ENCODE measurements at places on chromosomes 5 and 9.

DNA sequence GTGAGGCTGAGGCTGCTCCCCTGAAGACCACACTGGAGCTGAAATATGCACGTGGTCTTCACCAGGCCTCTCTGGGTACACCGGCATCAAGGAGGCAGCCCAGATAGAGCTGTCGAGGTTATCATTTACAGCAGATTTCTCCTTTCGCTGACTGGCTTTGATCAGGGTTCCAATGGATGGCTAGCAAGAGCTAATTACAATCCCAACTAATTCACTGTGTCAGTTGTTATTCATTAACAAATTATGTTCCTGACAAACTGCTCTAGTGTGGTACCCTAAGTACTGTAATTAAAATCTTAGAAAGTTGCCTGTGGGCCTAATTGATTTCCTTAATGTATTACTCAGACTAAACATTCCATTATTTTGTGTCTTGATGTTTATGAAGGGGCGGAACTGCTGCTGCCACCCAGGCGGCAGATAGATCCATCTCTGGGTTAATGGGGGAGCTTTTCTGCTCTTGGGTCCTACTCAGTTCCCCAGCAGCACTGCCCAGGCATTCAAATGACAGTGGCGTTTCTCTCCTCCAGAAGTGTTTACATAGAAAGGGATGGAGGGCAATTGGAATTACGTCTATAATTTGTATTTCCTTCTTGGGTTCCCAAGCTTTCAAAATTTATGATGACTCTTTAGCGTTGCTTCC, 71.7 kb upstream of the RAD23B start:
- DNase-seq: no peak

GRCh38 chr5:40475561-40475960, 204.2 kb upstream of the PTGER4 start:
- no peak for DNase-seq

- no peak for DNase-seq
Observed at GRCh38 chr9:117825609-117826347, 121.6 kb downstream of the TLR4 start.

- no peak for DNase-seq
Observed at GRCh38 chr5:23330726-23331125, 176.7 kb upstream of the PRDM9 start.

DNA sequence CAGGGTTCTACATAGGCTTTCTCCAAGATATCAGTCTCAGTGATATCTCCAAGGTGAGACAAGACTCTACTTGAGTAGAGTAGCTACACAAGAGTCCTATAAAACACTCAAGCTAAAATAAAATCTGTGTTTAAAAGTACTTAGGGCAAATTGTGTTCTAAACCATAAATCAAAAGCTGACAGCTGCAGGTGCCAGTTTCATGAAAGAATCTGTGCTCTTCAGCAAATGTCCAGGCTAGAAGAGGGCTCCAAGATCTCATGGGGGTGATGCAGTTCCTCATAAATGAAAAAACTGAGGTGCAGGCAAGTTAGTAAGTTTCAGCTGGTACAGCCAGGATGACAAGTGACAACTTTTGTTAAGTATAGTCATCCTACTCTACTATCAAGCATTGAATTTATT, 142.8 kb upstream of the TNPO1 start:
- no peak for DNase-seq

- DNase-seq: no peak
Observed at GRCh38 chr9:99760421-99760820, 61.3 kb upstream of the NR4A3 start.

DNA sequence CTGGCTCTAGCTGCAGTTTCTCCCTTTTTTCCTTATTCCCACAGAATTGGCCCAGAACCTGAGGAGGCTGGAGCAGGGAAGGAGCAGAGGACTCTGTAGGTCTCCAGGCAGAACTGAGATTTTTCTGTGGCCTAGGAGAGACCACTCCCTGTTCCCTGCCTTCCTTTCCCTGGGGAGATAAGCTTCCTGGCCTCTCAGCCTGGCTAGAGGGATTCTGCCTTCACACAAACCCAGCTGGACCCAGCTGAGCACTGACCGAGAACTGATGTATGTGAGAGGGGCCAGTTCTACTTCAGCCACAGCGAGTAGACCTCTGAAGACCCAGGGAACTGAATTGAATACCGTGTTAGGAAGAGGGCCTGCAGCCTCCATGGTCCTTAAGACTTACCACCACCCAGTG, 48.0 kb downstream of the RUSC2 start:
- DNase-seq: no peak

- DNase-seq: no peak
Observed at GRCh38 chr9:35110327-35110761, 5.3 kb downstream of the ATOSB start.

DNA sequence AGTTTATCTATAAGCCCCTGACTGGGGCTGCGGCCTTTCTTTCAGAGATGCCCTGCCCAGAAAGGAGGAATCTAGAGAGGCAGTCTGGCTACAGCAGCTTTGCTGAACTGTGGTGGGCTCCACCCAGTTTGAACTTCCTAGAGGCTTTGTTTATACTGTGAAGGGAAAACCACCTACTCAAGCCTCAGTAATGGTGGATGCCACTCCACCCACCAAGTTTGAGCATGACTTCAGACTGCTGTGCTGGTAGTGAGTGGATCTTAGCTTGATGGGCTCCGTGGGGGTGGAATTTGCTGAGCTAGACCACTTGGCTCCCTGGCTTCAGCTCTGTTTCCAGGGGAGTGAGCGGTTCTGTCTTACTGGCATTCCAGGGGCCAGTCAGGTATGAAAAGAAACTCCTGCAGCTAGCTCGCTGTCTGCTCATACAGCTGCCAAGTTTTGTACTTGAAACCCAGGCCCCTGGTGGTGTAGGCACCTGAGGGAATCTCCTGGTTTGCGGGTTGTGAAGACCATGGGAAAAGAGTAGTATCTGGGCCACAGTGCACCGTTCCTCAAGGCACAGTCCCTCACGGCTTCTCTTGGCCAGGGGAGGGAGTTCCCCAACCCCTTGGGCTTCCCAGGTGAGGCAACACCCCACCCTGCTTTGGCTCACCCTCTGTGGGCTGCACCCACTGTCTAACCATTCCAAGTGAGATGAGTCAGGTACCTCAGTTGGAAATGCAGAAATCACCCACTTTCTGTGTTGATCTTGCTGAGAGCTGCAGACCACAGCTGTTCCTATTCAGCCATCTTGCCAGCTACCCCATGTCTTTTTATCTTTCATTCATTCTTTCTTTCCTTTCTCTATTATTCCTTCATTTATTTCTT, 211.8 kb upstream of the C9orf72 start:
- no peak for DNase-seq
